ENCODE measurements at places on chromosomes 3 and 15.

GRCh38 chr3:191455257-191455952, 5.6 kb upstream of the PYDC2 start:
- DNase-seq = no peak

- DNase-seq = no peak
Measured at GRCh38 chr3:170726976-170727661, 141.2 kb upstream of the SLC7A14 start.

DNA sequence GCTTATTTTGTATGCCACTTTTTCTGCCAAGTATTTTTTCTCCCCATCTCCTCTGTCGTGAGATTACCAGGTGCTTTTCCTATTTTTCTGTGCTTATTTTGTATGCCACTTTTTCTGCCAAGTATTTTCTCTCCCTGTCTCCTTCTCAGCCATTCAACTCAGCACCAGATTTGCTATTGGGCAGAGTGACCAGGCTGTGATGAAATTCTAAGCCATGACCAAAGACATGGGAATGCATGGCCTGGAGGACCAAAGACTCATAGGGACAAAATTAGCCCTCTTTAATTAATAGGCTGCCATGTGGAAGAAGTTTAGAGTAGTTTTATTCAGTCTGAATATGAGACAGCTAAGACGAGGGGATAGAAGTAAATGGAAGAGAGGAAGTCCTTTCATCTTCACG, 257.4 kb downstream of the SQOR start:
- DNase-seq = no peak

DNA sequence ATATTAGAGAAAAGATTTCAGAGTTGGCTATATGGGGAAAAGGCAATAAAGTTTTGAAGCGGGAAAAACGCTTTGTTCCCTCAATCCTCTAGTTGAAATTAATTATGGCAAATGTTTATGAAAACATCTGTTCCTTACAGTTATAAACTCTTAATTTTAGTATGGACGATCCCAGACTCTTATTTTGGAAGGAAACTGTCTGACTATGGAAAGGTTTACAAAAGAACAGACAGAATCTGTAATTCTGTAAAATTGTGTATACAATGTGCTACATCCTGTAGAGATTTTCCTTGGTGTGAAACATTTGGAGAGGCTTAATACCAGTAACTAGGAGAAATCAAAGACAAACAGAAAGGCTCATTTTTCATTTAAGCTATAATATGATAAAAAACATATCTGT, 311.8 kb downstream of the TBC1D5 start:
- no peak for DNase-seq

DNA sequence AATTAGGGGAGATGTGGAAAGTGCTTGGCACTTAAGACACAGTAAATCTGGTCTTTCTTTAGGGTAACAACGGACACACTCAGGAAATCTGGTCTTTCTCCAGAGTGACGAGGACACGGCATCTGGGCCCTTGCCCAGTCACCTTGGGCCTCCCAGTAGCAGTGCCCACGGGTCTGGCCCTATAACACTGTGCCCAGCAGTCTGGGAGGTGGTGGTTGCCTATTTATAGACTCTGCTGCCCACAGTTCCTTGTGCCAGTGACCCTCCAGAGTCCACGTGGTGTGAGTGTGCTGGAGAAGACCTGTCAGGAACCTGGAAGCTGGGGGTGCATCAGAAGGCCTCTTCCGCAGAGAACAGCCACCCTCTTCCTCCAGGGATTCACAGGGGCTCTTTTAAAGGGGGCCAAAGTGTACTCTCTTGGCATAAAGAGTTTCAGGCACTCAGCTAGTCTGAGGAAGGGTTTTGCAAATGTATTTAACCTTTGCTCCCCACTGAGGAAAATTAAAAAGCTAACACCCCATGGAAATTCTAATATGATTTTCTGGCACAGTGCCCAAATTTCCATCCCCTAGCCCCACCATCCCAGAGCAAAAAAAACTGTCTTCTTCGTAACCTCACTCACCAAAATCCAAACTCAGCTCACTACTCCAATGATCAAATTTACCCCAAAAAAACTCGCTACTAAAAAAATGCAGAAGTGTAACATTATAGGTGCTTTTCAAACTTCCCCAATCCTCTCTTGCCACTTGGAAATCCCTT, 15.4 kb downstream of the WNT5A start:
- DNase-seq = no peak

GRCh38 chr3:76888856-76889255, 151.0 kb upstream of the ROBO2 start:
- DNase-seq = no peak

GRCh38 chr3:58285334-58285733, 20.7 kb upstream of the RPP14 start:
- DNase-seq = no peak

DNA sequence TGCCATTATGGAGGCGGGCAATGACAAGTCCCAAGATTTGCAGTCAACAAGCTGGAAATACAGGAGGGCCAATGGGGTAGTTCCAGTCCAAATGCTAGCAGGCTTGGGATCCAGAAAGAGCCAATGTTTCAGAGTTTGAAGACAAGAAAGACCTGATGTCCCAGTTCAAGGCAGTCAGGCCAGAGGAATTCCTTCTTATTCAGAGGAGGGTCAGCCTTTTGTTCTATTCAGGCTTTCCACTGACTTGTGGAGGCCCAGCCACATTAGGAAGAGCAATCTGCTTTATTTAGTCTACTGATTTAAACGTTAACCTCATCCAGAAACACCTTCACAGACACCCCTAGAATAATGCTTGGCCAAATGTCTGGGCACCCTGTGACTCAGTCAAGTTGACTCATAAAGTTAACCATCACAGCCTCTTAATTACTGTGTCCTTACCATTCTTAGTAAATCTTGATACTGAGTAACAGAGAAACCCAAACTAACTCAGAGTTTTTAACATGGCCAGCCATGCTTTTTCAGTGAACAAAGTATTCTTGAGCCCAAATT, 50.9 kb upstream of the NPHP3 start:
- DNase-seq = no peak

DNA sequence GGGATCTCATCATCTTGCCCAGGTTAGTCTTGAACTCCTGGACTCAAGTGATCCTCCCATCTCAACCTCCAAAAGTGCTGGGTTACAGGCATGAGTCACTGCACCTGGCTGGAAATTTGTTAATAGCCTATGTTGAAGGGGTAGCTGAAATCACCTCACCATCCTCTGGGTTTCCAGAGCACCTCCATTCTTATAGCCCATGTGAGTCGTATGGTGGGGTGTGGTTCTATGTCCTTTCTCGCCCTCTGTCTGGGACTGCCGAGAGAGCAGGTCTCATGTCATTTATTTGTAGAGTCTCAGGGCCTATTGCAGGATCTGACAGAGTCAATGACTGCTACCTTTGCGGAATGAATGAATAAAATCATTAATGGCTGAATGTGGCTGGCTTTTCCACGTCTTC, 20.9 kb downstream of the CEMIP start:
- DNase-seq = no peak

DNA sequence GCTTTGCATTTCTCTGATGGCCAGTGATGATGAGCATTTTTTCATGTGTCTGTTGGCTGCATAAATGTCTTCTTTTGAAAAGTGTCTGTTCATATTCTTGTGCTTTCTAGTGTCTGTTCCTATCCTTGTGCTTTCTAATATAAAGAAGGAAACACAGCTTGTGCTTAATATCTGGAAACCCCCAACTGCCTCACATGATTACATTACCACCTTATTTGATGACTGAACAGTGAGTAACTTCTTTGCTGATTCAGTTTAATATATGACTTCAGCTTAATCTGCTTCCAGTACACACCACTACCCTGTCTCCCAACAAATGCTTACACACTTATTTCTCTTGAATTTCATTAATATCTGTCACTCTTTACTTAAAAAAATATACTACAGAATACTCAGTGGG, 835.1 kb downstream of the EDEM1 start:
- no peak for DNase-seq

DNA sequence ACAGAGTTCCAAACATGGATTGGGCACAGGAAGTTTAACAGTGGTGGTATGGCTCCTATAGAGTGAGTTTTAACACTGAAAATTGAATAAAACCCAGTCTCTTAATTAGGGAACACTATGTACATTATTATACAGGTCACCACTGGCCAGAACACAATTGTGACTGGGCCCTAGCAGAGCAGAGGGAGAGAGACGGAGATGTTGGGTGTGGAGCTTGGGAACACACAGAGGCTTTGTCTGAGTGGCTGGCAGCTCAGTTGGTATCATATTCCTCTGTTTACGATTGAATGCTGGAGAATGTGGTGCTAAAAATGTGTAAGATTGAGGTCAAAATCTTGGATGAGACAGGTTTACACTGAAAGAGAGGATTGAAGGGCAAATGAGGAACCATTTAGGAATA, 6.8 kb upstream of the MOBP start:
- DNase-seq = no peak

DNA sequence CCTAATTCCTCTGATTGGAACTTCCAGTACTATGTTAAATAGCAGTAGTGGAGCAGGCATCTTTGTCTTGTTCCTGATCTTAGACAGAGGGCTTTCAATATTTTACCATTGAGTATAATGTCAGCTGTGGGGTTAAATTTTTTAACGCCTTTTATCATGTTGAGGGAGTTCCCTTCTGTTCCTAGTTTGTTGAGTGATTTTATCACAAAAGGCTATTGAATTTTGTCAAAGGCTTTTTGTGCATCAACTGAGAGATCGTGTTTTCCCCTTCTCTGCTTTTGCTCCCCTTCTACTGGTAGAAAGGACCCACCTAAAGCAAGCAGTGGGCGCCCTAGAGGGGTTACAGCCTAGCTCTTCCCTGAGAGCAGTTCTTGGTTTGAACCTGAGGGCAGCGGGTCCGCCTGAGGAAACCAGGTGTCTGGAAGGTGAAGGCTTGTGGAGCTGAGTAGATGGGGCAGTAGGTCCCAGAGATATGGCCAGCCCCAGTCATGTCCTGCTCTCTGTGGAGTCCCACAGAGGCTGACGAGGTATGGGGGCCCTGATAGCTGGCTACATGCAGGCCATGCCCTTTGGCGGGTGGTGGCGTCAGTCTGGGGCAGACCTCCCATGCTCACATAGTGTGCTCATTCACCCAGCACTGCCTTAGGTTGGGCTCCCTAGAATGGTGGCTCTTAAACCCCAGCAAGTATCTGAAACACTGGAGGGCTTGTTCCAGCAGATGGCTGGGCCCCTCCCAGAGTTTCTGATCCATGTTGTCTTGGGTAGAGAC, 11.3 kb downstream of the HDAC11 start:
- DNase-seq = no peak

DNA sequence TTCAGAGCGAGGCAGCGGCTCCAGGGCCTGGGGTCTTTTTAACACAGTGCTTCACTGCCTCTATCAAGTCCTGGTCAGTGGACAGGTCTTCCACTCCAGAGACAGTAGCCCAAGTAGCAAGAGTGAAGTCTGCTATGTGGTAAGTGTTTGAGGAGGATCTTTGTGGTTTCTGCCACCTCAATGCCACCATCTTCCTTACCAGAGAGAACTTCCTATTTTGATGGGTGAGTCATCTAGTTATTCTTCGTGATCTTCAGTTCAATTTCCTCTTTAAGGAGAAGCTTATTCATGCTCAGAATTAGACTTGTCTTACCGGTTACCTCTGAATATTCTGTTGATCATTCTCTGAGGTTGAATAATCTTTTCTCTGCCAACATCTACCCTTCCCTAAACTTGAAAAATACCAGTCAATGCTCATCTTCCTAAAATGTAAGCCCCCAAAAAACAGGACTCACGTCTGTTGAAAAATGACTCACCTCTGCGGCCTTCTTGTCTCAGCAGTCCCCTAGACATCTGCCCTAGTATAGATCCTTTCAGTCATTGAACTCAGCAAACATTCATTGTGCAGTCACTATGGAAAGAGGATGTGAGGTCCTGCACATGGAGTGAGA, 32.2 kb upstream of the BCL6 start:
- no peak for DNase-seq

GRCh38 chr3:127157171-127157828, 35.6 kb upstream of the PRR23E start:
- no peak for DNase-seq
